ENCODE measurements at places on chromosomes 2 and 18. TPM values are rescaled to one million over a fixed set of nuclear protein-coding genes. Genes with fewer than 3 reads are reported as not detected.

LYG1 gene
- polyA plus RNA-seq, result 3.1 TPM

DNA sequence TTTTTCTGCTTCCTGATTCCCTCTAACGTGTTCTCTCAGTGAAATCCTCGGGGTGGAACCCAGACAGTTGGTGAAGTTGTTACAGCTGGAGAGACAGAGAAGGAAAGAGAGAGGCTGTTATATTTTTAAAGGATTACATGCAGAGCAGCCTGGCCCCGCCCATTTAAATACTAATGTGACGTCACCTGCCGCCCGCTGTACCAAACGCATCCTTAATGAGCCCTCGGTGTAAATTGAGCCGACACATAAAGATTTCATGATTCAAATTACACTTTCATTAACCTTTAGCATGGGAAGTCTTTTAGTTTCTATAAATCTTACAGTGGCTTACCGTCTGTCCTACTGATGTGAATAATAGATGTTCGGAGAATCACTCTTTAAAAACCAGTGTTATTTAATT is 164.0 kb upstream of the SIX3 start:
- peaks cover 16% of the 10 kb centered on the region for H3K4me1 ChIP-seq
- H3K4me3 ChIP-seq, result no peak overlapping the region
- no peaks in the 10 kb centered on the region for H3K36me3 ChIP-seq
- DNase-seq, result no peak
- H3K27me3 ChIP-seq, result no peaks in the 10 kb centered on the region
- H3K27ac ChIP-seq, result no peak overlapping the region

GRCh38 chr2:20571231-20571630 is 79.7 kb downstream of the HS1BP3 start:
- H3K4me1 ChIP-seq, result peaks cover 51% of the 10 kb centered on the region
- DNase-seq, result peak; percentile 88
- no peaks in the 10 kb centered on the region for H3K36me3 ChIP-seq
- no peaks in the 10 kb centered on the region for H3K27me3 ChIP-seq
- no peak overlapping the region for H3K4me3 ChIP-seq
- peak overlapping the region; percentile 94 for H3K27ac ChIP-seq

GRCh38 chr18:66066191-66066590 is 315.4 kb downstream of the CDH7 start:
- no peak overlapping the region for H3K27ac ChIP-seq
- no peaks in the 10 kb centered on the region for H3K27me3 ChIP-seq
- H3K4me1 ChIP-seq, result no peaks in the 10 kb centered on the region
- DNase-seq, result no peak
- H3K36me3 ChIP-seq, result no peaks in the 10 kb centered on the region

DNA sequence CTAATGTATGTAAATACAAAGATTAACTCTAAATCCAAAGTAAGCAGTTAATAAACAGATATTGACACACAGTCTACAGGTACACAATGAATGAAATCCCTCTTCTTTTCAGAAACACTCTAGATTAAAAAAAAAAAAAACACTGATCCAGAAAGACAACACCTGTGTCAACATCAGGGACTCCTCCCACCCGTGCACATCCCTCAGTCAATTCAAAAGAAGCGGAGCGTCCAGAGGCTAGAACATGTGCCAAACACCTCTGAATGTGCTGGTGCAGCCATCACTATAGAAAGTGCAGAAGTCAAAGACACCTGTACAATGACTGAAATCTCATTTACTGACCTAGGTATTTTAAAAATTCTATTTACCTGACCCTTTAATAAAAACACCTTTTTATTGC is 622.6 kb upstream of the ID2 start:
- no peak for DNase-seq
- H3K27ac ChIP-seq, result no peak overlapping the region
- no peaks in the 10 kb centered on the region for H3K4me1 ChIP-seq
- H3K27me3 ChIP-seq, result no peaks in the 10 kb centered on the region
- H3K36me3 ChIP-seq, result no peaks in the 10 kb centered on the region

DNA sequence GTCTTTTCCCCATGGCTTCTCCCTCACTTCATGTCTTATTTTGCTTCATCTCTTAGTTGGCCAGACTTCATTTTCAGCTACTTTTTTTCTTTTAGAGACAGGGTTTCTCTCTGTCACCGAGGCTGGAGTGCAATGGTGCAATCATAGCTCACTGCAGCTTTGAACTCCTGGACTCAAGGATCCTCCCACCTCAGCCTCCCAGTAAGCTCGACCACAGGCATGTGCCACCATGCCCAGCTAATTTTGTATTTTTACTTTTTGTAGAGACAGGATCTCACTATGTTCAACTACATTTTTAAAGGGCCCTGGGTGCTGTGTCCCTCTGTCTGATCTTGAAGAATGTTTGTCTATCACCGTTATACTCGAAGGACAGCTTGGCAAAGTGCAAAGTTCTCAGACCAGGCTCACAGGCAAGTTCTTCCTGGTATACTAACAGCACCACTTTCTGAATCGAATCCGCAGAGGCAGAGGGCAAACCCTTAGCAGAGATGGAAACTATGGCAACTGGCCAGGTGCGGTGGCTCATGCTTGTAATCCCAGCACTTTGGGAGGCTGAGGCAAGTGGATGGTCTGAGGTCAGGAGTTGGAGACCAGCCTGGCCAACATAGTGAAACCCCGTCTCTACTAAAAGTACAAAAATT is 60.9 kb downstream of the SOWAHC start:
- no peaks in the 10 kb centered on the region for H3K36me3 ChIP-seq
- H3K27me3 ChIP-seq, result no peaks in the 10 kb centered on the region
- DNase-seq, result peak; percentile 87

GRCh38 chr2:174072069-174072468 is 106.9 kb upstream of the SP3 start:
- H3K36me3 ChIP-seq, result peaks cover 6% of the 10 kb centered on the region
- no peak for DNase-seq

RND3 gene
- 35.6 TPM for polyA plus RNA-seq

CFAP65 gene
- polyA plus RNA-seq, result 3.4 TPM

DNA sequence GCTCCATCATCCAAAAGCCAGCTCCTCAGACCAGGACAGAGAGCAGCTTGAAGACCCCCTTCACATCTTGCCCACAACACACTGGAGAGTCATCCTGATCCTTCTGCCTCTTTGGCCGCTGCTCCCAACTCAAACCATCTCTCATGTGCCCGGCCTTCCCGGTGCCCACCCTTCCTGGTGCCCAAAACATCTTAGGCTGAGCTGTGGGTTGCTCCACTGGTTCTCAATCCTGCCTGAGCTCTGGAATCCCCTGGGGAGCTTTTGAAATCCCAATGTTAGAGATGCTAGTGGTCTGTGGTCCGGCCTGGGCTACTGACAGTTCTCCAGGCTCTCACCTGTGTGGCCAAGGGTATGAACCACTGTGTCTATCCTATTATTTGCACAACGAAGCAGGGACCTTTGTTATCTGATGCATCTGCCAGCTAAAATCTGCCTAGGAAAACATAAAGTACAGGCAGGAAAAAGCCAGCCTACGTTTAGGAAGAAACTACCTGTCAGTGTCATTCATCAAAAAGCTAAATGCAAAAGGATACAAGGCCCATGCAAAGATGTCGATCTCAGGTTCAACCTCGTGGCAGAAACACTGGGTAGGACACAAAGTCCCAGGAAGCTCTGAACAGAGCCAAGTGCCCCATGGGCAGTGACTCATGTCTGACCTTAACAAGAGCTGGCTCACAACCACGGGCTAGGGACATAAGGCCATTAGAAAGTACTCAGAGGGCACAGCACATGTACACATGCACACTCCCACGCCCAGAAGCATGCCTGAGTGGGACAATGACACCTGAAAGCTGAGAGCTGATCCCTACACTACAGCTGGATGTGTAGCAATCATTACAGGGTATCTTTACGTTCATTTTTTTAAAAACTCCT is 30.8 kb downstream of the TBC1D8 start:
- no peak overlapping the region for H3K4me3 ChIP-seq
- no peaks in the 10 kb centered on the region for H3K36me3 ChIP-seq
- DNase-seq, result peak; percentile 87

Data from large intestine (tissue), 12 donors.